CD4-positive, alpha-beta T cell treated with Interleukin-21 for 1 hour (primary cell): ENCODE measurements at places on chromosomes 7 and 10.

GRCh38 chr10:14556285-14556956 is 218.3 kb downstream of the FAM107B start:
- peak; percentile 77 for DNase-seq

GRCh38 chr10:112986544-112987190 is 36.6 kb downstream of the TCF7L2 start:
- DNase-seq = no peak

DNA sequence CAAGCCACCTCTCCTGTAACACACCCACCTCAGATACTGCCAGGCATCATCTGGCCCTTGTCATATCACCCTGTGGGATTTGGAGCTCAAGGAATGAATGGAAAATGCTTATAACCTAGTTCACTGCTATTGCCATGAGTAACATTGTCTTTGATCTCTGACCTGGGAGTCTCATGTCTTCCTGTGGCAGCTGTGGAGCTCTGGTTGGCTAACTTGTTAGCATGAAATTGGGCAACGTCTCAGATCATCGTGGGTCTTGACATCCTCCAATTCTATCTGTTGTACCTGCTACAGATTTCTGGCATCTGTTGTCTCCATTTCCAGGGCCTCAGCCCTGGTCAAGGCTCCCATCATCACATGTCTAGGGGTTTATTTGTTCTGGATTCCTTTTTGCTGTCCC is 2.2 kb upstream of the TMEM270 start:
- no peak for DNase-seq

- no peak for DNase-seq
Measured at GRCh38 chr7:158558816-158559215, 28.8 kb downstream of the PTPRN2 start.

DNA sequence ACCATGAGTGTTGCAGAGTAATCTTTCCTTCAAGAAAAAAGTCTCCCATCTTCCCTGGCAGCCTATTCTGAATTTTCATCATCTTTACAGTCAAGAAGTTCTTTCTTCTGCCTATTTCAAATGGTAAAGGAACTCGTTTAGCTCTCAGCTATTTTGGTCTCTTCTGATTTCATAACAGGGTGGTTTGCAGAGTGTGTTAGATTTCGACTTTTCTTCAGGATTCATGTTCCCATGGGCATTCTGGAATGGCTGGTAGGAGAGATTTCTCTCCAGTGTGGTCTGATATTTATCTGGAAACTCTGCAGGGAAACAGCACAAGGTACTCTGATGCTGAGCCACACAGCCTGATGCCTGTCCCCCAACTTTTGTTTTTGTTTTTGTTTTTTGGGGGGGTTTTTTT is 111.1 kb upstream of the FAM171A1 start:
- DNase-seq = no peak

- no peak for DNase-seq
Measured at GRCh38 chr10:93280699-93281366, 201.3 kb downstream of the MYOF start.
